ENCODE measurements at places on chromosomes 12 and 14.

- DNase-seq: no peak
Observed at GRCh38 chr12:68070957-68071356, 81.7 kb downstream of the IFNG-AS1 start.

DNA sequence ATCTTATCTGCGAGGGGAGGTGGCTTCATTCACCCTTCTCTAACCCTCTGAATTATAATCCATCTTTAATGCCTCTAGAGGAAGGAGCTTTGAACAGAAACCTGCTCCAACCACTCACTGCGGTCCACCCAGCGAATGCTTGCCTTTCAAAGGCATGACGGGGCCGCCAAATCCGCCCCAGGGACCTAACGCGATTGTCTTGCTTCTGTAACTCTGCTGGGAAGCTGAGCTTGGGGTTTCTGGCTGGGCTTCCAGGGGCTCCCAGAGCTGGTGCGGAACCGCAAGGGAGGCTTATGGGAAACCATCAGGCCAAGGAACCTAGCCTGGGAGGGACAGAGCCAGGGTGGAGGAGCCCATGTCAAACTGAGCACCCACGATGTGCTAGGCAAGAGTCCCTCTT is 231.2 kb upstream of the LHX5 start:
- no peak for DNase-seq

GRCh38 chr12:87272851-87273250 is 756.4 kb downstream of the C12orf50 start:
- DNase-seq: no peak

GRCh38 chr12:22525426-22525825 is 18.9 kb downstream of the C2CD5 start:
- no peak for DNase-seq

DNA sequence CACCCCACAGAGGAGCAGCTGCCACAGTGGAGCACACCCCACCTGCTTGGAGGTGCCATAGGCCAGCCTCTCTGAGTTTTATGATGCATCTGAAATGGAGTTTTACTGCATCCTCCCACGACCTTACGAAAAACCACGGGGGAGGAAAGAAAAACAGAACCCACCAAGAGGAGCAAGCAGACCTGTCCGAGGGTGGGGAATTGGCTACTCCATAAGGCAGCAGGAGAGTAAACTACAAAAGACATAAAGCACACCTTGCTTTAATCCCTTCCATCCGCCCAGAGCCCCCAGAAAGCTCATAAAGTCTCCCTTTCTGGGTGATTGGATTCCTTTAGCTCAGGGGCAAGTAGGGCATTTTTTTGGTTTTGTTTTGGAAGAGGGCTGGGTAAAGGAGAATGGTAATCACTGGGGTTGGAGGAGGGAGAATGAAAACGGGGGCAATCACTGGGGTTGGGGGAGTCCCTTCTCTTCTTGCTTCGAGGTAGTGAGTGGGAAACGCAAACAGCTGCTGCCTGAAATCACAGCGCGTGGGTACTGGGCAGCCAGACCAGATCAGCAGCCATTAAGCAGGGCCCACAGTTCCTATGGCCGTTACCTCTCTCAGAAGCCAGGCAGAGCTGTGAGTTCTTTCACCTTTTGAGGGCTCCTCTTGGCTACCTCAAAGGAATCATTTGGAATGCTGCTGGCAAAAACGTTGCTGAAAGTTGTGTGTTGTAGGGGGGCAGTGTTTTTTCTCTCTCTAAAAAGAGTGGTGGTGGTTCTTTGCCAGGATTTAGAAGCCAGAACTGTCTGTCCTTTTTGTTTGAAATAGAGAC is 433.6 kb downstream of the ZFP36L1 start:
- no peak for DNase-seq

- DNase-seq: no peak
Observed at GRCh38 chr12:32603858-32604257, 75.2 kb upstream of the DNM1L start.

- DNase-seq: no peak
Observed at GRCh38 chr12:58378028-58378427, 436.7 kb downstream of the ATP23 start.

Measured in dorsolateral prefrontal cortex (tissue), 122 donors.